ENCODE measurements at places on chromosomes 13 and 19.

- DNase-seq, result no peak
Measured at GRCh38 chr13:74036373-74036772, 97.8 kb downstream of the KLF12 start.

- DNase-seq, result peak; percentile 85
Measured at GRCh38 chr13:33229446-33230177, 55.9 kb downstream of the STARD13 start.

DNA sequence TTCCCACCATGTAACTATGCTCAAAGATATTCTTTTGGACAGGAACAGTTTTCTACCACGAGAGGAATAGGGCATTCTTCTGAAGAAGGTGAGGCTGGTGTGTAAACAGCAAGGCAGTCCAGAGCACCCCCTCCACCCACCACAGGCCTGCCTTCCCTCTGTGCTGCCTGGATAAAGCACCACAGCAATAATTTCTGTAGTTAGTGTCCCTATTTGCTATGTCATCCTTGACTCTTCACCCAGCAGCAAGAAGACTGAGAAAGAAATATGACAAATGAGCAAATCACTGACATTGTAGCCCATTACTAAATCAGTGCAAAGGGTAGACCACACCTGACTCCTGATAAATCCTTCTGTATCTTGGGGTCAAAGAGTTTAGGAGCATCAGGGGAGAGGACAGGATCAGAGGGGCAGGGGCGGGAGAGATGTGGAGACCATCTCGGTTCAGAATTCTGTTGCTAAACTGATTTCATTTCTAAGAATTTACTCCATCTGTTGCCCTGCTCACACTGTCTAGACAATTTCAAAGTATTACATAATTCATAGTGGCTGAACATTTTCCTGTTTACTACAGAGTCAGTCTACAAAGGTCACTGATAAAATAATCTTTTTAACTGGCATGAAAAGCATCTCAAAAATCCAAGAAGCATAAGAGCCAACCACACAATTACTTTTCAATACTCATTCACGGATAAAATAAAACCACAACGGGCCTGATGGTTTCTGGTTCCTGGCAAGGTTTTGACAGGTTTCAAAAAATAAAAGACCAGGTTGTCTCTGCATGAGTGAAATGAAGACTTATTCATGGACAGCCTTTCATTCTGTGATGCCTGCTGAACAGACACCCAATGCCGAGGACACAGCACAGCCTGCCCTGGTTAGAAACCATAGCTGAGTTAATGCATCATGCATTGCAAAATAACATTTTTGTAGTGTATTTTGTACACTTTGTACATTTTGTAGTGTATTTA is 88.4 kb upstream of the IRS2 start:
- peak; percentile 76 for DNase-seq

- peak; percentile 90 for DNase-seq
Measured at GRCh38 chr13:26186118-26186870, 35.8 kb downstream of the RNF6 start.

DNA sequence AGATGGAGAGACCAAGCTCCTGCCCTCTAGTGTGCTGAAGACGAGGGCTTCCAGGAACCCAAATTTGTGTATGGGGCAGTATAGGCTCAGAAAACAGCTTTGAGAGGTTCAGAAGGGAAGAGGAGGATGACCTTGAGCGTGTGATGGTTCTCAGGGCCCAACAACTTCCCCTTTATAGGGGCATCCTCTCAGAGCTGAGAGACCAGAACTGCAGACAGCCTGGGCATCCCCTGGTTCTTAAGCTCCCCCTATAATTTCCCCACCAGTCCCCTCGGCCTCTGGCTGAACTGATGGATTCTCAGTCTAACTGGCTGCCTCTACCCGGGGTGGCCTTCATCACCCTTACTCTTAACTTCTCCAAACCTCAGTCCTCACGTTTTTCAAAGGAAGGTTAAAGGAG is 167.5 kb downstream of the URI1 start:
- no peak for DNase-seq

DNA sequence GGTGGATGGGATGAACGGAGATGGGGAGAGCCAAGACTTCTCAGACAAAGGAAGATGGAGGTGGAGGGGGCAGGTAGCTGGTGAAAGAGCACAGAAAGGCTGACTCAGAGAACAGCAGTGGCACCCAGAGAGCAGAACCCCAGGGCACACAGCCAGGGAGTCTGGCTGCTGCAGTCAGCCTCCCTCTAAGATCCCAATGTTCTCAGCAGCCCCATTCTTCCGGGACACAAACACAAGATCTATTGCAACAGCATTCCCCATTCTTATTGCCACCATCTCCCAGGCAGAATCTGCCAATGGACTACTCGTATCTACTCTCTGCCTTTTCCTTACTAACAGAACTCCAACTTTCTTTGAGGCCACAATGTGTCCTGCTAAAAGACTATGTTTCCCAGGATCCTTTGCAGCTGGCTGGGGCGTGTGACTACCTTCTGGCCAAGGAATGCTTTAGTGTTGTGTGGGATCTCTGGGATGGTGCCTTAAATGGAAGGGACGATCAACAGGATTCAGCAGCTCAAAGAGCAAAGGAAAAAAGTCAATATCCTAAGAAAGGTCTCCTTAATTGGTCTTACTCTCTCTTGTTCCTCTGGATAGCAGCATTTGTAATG is 7.5 kb downstream of the THAP8 start:
- peak; percentile 24 for DNase-seq

DNA sequence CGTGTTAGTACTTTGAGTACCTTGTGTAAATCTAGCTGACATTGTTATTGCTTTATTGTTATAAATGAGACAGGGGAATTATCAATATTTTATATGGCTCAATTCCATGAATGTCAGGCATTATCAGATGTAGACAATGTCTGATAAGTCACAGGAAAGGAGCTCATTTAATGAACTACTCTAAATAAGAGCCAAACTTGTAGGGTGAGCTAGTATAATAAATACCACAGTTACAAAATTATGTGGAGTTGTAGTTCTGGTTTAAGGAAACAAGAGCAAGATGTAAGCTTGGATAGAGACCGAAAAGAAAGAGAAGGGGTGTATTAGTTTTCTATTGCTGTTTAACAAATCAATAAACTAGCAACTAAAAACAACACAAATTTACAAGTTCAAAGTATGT is 891.8 kb upstream of the SLITRK1 start:
- DNase-seq, result no peak

DNA sequence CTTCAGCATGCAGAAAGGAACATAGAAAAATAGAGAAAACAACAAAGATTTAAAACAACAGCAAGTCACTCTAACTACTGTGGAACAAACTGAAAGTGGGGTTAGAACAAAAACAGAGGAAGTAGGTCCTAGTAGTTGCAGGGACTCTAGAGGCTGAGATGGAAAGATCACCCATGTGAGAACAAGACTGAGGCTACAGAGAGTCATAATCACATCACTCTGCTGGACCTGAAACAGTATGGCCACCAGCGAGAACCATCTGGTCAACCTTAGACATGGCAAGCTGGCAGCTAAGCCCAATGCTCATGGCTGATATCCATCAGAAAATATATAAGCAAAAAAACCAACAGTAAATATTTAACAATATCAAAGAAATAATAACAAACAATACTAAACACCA is 35.8 kb upstream of the ZNF724 start:
- DNase-seq, result no peak

GRCh38 chr19:2484178-2484937 is 8.4 kb downstream of the GADD45B start:
- DNase-seq, result no peak

- DNase-seq, result no peak
Measured at GRCh38 chr19:41136636-41137455, 22.6 kb downstream of the CYP2F1 start.

DNA sequence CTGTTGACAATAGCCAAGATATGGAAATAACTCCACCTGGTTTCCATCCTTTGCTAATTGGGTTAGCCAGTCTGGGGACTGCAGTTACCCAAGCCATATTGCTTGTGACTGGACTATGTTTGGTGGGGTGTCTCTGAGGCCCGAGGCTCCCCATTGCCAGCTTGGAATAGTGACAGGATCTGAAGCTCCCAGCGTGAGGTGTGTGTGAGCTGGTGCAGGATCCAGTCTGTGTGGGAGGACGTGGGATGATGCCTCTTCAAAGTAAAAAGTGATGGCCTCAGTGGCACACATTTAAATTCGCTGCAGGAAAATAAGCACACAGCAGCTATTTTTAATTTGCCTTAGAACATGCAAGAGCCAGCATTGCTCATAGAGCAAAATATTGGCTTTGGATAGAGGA is 75.0 kb downstream of the TEX26 start:
- no peak for DNase-seq

DNA sequence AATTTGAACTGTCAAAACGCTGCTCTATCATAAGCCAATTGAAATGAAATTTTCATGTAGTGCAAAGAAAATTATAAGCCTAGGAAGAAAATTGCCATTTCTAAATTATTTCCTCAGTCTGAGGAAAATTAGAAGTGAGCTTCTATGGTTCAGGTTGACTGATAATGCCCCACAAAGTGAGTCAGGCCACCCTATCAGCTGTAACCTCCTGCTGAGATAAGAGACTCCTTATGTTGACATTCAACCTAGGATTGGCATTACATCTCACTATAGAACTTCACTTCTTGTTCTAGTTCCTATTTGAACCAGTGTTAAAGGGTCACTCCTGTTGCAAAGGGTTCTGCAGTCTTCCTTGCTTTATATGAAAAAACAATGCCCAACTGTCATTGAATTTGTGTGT is 32.6 kb upstream of the RFC3 start:
- DNase-seq, result no peak

- no peak for DNase-seq
Measured at GRCh38 chr19:56671613-56671994, at the start of gene ZNF835. TSS of gene ZNF835 (minus strand) at chr19:56671757. CDS start at chr19:56665198, 6,559 bp downstream.

- DNase-seq, result no peak
Measured at GRCh38 chr19:18293642-18294466, 12.4 kb upstream of the JUND start.

DNA sequence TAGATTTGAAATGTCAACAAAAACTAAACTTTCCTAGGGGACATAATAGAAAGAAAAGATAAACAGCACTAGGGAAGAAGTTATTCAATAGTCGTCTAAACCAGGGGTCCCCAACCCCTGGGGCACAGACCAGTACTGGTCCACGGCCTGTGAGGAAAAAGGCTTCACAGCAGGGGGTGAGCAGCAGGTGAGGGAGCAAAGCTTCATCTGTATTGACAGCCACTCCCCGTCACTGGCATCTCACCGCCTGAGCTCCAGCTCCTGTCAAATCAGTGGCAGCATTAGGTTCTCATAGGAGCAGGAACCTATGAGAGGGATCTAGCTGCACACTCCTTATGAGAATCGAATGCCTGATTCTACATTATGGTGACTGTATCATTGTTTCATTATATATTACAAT is 382.7 kb downstream of the MYO16 start:
- no peak for DNase-seq

DNA sequence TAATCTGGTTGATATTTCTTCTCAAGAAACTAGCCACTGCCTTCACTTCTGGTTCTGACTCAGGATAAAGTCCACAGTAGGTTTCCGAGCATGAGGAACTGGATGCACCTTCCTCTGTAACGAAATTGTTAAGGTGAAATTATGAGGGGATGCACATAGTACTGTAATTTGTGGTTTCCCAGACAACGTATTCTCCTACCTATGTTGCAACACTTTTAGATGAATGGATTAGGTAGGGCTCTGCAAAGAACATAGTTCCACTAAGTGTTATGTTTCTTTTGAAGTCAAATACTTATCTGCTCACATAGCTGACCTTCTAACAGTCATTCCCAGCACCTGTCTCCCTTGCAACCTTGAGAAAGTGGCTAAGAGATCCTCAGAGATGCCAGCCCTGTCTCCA is 5.7 kb upstream of the ZC3H13 start:
- DNase-seq, result no peak

DNA sequence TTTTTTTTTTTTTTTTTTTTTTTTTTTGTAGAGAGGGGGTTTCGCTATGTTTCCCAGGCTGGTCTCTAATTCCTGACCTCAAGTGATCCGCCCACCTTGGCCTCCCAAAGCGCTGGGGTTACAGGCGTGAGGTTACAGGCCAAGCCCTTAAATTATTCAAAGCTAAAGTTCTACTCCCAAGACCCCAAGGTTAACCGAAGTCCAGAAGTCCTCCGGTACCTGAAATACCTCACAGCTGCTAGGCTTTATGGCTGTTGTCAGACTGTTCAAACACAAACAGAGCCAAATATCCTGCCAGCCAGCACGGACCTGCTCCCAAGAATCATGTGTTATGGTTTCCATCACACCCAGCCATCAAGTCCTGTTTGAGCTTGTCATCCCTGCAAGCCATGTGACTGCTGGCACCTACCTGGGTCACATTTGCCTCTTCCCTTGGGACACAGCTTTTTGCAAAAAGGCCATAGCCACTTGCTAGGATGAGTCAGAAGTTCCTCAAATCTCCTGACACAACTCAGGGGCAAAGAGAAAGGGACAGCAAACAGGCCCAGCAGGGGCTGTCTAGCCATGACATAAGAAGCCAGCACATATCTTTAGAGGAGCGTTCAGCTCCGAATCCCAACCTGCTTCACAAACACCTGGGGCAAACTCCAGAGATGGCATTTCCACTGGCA is 129.9 kb downstream of the FOXO1 start:
- DNase-seq, result no peak

DNA sequence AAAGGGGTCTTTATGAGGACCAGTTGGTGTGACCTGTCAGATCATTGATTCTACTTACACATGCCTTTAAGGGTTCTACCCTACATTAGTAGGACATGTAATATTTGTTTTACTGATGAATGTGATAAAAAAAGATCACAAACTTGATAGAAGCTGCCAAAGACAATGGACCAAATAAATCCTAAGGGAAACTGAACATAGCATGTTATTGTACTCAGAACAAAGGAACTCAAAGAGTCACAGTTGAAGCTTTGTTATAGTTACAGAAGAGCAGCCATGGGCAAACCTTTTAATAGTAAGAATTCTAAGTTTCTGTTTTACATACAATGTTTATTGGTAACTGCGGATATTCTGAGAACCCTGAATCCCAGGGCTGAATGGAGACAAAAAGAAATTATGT is 780.1 kb downstream of the SLITRK6 start:
- DNase-seq, result no peak

DNA sequence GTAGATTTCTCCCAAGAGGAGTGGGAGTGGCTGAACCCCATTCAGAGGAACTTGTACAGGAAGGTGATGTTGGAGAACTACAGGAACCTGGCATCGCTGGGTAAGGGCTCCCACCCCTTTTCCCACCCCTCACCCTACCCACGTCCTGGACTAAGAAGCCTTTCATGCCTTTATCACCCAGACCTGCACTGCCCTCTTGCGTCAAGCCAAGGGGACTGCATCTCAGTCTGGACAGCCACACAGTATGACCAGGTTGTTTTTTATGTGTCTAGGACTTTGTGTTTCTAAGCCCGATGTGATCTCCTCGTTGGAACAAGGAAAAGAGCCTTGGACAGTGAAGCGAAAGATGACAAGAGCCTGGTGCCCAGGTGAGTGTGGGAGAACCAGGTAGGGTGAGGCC is 8.8 kb downstream of the ZFP28 start:
- no peak for DNase-seq

- no peak for DNase-seq
Measured at GRCh38 chr13:50393628-50394027, 378.4 kb downstream of the KCNRG start.

DNA sequence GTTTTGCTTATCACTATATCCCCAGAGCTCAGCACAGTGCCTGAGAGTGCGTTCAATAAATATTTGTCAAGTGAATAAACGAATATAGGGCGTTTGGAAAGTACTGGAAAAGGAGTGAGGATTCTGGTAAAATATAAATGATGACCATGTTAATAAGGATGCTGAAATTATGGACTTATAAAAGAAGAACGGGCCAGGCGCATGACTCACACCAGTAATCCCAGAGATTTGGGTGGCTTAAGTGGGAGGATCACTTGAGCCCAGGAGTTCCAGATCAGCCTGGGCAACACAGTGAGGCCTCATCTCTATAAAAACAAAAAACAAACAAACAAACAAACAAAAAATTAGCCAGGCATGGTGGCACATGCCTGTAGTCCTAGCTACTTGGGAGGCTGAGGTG is 198.1 kb downstream of the VWA8 start:
- no peak for DNase-seq
